Stimulated activated CD8-positive, alpha-beta memory T cell treated with anti-CD3 and anti-CD28 coated beads, Interleukin-4, amount 100 ng/mL, for 24 hours (primary cell): ENCODE measurements at places on chromosomes 3 and 15.

DNA sequence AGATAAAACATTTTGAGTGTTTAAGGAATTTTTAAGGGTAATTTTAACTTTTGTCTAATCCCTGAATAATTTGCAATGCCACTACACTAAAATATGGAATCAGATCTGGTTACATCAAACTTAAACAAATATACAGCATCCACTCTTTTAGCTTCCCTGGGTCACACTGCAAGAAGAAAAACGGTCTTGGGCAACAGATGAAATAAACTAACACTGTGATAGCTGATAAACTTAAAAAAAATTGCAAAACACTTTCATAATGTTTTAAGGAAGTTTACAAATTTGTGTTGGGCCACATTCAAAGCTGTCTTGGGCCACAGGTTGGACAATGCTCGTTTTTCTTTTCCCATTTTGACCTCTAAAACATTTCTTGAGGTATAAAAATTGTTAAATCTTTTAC, 34.3 kb downstream of the CCDC66 start:
- DNase-seq, result no peak

- DNase-seq, result no peak
Measured at GRCh38 chr3:122635789-122636188, 44.9 kb upstream of the PARP14 start.

- DNase-seq, result no peak
Measured at GRCh38 chr3:177361081-177361938, 164.0 kb upstream of the TBL1XR1 start.

DNA sequence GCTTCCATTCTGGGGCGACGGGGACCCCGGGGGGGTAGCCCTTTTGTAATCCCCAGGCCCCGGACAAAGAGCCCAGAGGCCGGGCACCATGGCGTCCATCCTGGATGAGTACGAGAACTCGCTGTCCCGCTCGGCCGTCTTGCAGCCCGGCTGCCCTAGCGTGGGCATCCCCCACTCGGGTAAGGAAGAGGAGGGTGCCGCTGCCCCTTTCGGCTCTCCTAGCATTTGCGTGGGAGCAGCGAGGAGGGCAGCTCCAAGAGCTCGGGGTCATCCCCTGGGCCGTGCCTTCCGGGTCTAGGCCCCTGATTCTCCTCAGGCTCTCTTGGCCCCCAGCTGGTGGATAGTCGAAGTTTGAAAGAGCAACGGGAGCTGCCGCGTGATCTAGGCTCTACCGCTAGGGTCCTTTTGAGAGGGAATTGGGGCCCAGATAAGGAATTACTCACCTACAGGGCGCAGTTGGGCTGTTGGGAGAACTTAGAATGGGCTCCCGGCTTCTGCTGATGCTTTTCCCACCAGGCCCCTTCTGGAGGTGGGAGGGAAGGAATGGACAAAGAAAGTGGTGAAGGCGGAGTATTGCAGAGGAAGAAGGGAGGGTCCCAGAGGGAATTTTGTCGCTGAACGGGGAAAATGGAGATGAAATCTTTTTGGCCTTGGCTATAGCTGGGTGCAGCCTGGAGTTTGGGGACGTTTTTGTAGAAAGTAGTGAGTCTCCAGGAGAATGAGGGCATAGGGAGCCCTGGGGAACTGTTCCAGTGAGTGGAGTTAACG, 615 bp downstream of the VPS18 start:
- DNase-seq, result peak; percentile 31

GRCh38 chr3:120103276-120103675, 9.0 kb upstream of the GSK3B start:
- DNase-seq, result no peak

GRCh38 chr15:57253500-57253899, 122.8 kb upstream of the CGNL1 start:
- no peak for DNase-seq

DNA sequence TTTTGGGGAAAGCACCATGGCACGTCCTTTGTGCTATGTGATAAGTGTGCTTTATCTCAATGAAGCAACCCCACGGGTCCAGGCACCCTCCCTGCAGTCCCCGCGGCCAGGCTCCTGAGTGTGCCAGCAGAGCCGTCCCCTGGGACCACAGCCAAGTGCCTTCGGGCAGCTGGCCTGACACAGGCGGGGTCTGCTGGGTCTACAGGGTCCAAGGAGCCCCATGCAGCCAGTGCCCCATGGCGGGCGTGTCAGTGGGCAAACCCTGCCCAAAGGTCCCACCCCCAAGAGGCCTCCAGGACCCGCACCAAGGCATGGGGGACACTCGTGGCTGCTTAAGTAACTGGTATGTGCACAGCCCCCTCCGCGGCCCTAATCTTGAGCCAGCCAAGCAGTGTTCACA, 35.3 kb downstream of the KLHL25 start:
- no peak for DNase-seq

DNA sequence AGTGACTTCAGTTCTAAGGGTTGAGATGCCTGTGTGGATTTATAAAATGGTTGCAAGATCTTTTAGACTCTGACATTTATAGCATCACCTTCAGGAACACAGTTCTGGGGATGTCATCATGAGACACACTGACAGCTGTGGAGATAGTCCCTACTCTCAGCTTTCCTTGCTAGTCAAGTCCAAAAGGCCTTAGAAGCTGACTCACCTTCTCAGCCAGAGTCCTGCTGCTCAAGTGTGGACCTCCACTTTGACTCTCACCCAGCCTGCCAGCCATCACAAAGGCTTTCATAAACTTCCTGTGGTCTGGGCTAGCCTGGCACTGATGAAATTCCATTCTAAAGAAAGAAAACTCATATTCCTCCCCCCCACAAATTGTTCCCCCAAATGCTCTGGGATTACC, 44.8 kb downstream of the TMEM39A start:
- no peak for DNase-seq

GRCh38 chr3:156859578-156859977, 33.4 kb downstream of the LEKR1 start:
- DNase-seq, result no peak

GRCh38 chr3:10081871-10082270, 26.2 kb downstream of the FANCD2OS start:
- no peak for DNase-seq

DNA sequence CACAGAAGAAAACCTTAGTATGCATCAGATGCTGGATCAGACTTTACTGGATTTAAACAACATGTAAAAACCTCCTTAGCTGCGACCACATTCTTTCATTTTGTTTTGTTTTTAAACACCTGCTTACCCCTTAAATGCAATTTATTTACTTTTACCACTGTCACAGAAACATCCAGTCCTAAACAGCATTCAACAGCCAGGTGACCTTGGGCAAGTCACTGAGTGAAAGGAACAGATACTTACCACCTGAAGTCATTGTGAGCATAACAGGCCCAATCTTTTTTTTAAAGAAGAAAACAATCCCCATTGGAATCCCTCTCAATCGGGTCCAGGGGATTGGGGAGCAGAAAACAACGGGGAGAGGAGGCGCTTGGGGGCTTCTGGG, 390 bp downstream of the STARD5 start:
- DNase-seq, result no peak
